Neural crest cell (in vitro differentiated cells): ENCODE measurements at places on chromosomes 2 and 18. TPM values are rescaled to one million over a fixed set of nuclear protein-coding genes. Genes with fewer than 3 reads are reported as not detected.

The ABCG5 gene
- not detected in 2 replicates for total RNA-seq

The CNRIP1 gene
- total RNA-seq, result 36.6 and 37.3 TPM in 2 replicates

GRCh38 chr18:74804677-74805076 is 207.0 kb downstream of the ZNF407 start:
- H3K27me3 ChIP-seq, result no peaks in the 10 kb centered on the region
- H3K4me1 ChIP-seq, result no peaks in the 10 kb centered on the region
- no peak for DNase-seq
- no peak overlapping the region for H3K27ac ChIP-seq

DNA sequence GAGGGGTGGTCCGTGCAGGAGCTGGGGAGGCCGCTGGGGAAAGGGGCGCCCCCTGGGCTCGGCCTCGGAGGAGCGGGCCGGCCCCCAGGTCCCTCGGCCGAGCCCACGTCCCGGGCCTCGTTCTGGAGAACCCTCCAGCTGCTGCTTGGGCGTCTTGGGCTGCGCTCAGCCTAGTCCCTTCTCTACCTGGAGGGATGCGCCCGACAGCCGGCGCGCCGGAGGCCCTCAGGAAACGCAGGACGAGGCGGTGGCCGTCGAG is 293 bp upstream of the D2HGDH start:
- H3K4me1 ChIP-seq, result peaks cover 13% of the 10 kb centered on the region
- no peak overlapping the region for H3K27ac ChIP-seq
- no peaks in the 10 kb centered on the region for H3K27me3 ChIP-seq
- H3K4me3 ChIP-seq, result no peak overlapping the region
- no peak for DNase-seq

DNA sequence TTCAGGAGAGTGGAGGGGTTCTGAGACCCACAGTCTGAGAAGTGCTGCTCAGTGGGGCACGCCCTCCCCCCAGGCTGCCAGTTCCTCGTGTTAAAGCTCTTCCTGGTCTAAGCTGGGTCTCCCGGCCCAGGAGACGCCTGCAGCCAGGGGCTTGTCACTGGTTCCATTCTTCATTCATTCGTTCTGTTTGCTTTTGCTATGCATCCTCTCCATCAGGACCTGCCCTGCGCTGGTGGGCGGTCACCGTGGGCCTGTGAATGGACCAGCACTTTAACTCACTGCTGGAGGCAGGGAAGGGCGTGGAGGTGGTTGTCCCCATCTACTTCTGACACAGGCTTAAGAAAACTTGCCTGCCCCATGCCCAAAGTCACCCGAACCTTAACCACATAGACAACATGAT is 272.8 kb upstream of the HDAC4 start:
- no peaks in the 10 kb centered on the region for H3K36me3 ChIP-seq
- no peak overlapping the region for H3K27ac ChIP-seq
- DNase-seq, result no peak
- H3K27me3 ChIP-seq, result no peaks in the 10 kb centered on the region
- peaks cover 5% of the 10 kb centered on the region for H3K4me1 ChIP-seq

GRCh38 chr2:149720615-149721014 is 133.0 kb upstream of the MMADHC start:
- no peak for DNase-seq
- H3K27ac ChIP-seq, result no peak overlapping the region
- no peaks in the 10 kb centered on the region for H3K27me3 ChIP-seq
- H3K4me3 ChIP-seq, result no peak overlapping the region
- no peaks in the 10 kb centered on the region for H3K36me3 ChIP-seq
- H3K4me1 ChIP-seq, result peaks cover 11% of the 10 kb centered on the region

DNA sequence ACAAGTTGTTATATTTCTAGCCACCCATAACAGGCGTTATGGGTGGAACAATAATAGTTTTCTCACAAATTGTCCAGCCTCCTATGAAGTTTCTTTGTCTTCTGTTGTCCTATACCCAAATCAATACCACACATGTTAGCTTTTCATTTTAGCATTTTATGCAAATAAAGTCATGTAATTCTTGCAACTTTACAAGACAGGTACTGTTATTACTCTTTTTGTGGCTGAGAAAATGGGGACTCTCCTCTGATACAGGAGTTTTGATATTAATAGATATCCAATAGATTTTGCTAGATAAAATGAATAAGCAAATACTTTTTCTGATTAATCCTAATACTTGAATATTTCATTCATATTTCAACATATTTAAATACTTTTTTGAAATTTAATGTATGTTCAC is 151.0 kb downstream of the PMAIP1 start:
- no peak overlapping the region for H3K27ac ChIP-seq
- H3K4me1 ChIP-seq, result no peaks in the 10 kb centered on the region
- no peaks in the 10 kb centered on the region for H3K27me3 ChIP-seq
- DNase-seq, result no peak

GRCh38 chr2:240360645-240361475 is 74.6 kb upstream of the GPC1 start:
- H3K27me3 ChIP-seq, result no peaks in the 10 kb centered on the region
- H3K4me1 ChIP-seq, result peaks cover 3% of the 10 kb centered on the region
- no peak for DNase-seq
- no peak overlapping the region for H3K27ac ChIP-seq
- H3K36me3 ChIP-seq, result peaks cover 2% of the 10 kb centered on the region

The NR4A2 gene
- 7.8 and 7.9 TPM in 2 replicates for total RNA-seq

The SLC16A14 gene
- total RNA-seq, result 13.0 and 14.2 TPM in 2 replicates

DNA sequence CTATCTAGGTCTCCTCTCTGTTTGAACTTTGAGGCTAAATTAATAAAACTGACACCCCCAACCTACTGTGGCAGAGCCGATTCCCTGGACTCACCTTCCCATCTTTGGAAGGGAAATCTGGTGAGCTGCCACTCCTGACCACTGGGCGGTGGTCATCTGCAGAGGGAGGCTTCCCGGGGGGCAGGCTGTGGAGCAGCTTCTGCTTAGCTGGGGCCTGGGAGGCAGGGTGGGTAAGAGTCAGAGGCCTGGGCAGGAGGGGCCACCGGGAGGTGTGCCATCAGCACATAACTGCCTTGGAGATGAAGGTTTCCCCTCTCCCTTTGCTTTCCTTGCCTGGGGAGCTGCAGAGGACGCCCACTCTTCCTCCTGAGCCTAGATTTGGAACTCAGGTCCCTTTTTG is 2.3 kb upstream of the NPPC start:
- DNase-seq, result no peak
- H3K4me1 ChIP-seq, result peaks cover 39% of the 10 kb centered on the region
- peak overlapping the region; percentile 81 for H3K4me3 ChIP-seq
- peaks cover 52% of the 10 kb centered on the region for H3K27me3 ChIP-seq
- H3K36me3 ChIP-seq, result peaks cover 4% of the 10 kb centered on the region
- no peak overlapping the region for H3K27ac ChIP-seq

The VWA3B gene
- total RNA-seq, result not detected in 2 replicates

- H3K27me3 ChIP-seq, result peaks cover 9% of the 10 kb centered on the region
- no peak overlapping the region for H3K27ac ChIP-seq
Measured at GRCh38 chr2:128399690-128400291, 81.1 kb upstream of the HS6ST1 start.

The EFR3B gene
- total RNA-seq, result 40.7 and 41.2 TPM in 2 replicates

DNA sequence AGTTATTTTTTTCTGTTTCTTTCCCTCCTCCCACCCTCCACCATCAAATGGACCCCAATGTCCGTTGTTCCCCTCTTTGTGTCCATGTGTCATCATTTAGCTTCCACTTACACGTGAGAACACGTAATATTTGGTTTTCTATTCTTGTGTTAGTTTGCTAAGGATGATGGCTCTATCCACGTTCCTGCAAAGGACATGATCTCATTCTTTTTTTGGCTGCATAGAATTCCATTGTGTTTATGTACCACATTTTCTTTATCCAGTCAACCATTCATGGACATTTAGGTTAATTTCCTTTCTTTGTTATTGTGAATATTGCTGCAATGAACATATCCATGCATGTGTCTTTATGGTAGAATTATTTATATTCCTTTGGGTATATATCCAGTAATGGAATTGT is 91.3 kb upstream of the TNP1 start:
- DNase-seq, result no peak
- peaks cover 17% of the 10 kb centered on the region for H3K4me1 ChIP-seq
- H3K4me3 ChIP-seq, result no peak overlapping the region
- no peak overlapping the region for H3K27ac ChIP-seq
- H3K27me3 ChIP-seq, result no peaks in the 10 kb centered on the region
- peaks cover 5% of the 10 kb centered on the region for H3K36me3 ChIP-seq

The MARCO gene
- 0.54 TPM in 1 of 2 replicates, not detected in the other for total RNA-seq

GRCh38 chr18:28831476-28831875 is 654.5 kb upstream of the CDH2 start:
- peaks cover 3% of the 10 kb centered on the region for H3K4me1 ChIP-seq
- DNase-seq, result no peak
- H3K4me3 ChIP-seq, result no peak overlapping the region
- H3K27ac ChIP-seq, result no peak overlapping the region
- H3K36me3 ChIP-seq, result no peaks in the 10 kb centered on the region

DNA sequence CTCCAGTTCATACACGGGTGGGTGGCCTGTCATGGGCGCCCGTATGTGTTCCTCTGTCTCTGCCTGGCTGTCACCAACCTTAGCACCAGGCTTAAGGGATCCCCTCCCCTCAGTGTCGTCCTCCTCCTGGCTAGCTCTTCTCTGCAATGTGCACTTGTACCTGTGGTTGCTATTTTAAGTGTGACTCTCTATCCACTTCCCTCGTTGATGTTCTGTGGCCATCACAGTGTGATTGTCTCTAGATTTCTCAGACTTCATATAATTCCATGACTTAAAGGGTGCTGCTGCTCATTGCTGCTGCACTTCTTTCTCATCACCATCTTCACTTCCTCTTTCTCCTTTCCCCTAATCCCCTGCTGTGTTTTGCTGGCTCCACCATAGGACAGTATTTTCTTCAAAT is 143.4 kb downstream of the EML6 start:
- H3K27ac ChIP-seq, result no peak overlapping the region
- H3K27me3 ChIP-seq, result no peaks in the 10 kb centered on the region
- peaks cover 5% of the 10 kb centered on the region for H3K4me1 ChIP-seq
- H3K36me3 ChIP-seq, result no peaks in the 10 kb centered on the region

GRCh38 chr2:236195726-236196125 is 27.5 kb upstream of the GBX2 start:
- peaks cover 7% of the 10 kb centered on the region for H3K36me3 ChIP-seq
- no peak for DNase-seq
- no peak overlapping the region for H3K27ac ChIP-seq
- no peaks in the 10 kb centered on the region for H3K27me3 ChIP-seq
- peaks cover 10% of the 10 kb centered on the region for H3K4me1 ChIP-seq

DNA sequence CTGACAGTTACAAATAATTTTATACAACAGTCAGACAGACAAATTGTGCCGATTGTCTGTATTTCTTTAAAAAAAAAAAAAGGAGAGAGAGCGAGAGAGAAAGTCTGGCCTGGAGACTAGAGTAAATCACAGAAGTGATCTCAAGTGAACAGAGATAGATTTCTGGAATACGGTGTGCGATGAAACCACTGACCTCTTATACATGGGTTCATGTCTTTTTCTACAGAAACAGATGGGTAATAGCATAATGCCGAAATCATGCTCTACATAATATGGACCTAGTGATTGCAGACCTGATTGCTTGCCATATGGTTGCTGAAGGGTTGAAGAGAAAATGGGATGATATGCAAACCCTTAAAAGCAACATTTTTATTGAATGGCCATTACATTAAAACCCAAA is 403.3 kb upstream of the FANCL start:
- H3K4me3 ChIP-seq, result no peak overlapping the region
- H3K36me3 ChIP-seq, result no peaks in the 10 kb centered on the region
- no peaks in the 10 kb centered on the region for H3K4me1 ChIP-seq
- H3K27me3 ChIP-seq, result no peaks in the 10 kb centered on the region
- DNase-seq, result no peak
- no peak overlapping the region for H3K27ac ChIP-seq

DNA sequence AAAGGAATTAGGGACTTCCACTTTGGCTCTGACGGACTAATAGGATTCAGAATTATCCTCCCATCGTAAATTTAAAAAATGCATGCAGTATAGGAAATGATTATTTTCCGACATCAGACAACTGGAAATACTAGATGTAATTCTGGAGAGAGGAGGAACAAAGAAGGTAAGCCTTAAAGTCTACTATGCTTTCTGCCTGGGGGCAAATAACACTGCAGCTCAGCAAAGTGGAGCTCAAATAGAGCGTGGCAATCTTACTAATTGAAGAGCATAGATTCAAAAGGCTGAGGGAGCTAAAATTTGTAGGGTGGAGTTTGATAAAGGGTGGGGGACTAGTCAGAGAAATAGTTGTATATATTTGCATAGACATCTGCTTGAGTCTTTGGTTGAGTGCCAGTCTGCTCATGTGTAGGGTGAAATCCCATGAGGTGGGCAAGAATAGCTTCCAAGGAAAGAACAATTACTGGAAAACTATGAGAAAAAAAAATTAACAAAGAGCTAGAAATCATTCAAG is 23.8 kb downstream of the COPS8 start:
- peaks cover 11% of the 10 kb centered on the region for H3K36me3 ChIP-seq
- no peak for DNase-seq
- H3K4me1 ChIP-seq, result no peaks in the 10 kb centered on the region
- H3K27me3 ChIP-seq, result no peaks in the 10 kb centered on the region
- H3K27ac ChIP-seq, result no peak overlapping the region

The IL1F10 gene
- total RNA-seq, result not detected in 2 replicates

DNA sequence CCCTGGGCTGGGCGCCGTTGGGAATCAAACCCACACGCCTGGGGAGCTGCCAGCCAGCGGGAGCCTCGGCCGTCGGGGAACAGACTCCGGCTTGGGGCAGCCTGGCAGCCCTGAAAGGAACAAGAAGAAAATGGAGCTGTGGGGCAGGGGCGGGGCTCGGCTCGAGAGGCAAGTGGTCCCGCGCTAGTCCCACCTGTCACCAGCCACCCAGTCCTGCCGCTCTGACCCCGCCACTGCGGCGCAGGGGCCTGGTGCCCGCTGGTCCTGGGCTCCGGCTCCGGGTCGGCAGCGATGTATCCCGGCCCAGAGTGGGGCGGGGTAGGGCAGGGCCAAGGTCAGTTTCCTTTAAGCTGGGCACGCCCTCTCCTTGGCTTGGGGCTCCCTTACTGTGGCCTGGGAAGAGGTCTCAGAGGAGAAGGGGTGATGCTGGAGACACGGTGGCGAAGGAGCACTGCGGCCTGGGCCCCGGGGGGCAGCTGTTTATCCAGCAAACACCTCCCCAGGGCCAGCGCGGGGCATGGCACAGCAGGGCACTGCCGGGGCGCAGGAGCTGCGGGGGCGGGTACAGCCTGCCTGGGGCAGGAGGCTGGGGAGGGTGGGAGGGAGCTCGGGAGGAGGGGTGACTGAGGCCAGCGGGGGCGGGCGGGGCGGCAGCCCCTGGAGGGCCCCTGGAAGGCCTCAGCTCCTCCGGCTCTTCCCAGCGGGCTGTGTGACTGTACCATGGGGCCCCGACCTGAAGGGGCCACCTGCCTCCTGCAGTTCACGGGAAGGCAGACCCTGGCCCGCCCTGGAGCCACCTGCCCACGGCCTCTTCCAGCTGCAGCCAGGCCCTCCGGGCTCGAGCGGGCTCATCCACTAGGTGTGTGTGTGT is 15.6 kb downstream of the ODC1 start:
- no peak for DNase-seq
- peaks cover 8% of the 10 kb centered on the region for H3K27me3 ChIP-seq
- no peak overlapping the region for H3K27ac ChIP-seq

The CFAP221 gene
- total RNA-seq, result 2.0 and 3.0 TPM in 2 replicates

- H3K4me1 ChIP-seq, result peaks cover 3% of the 10 kb centered on the region
- H3K36me3 ChIP-seq, result no peaks in the 10 kb centered on the region
Measured at GRCh38 chr2:38702413-38702812, 36.5 kb downstream of the GALM start.

The TUBB8B gene
- not detected in 2 replicates for total RNA-seq

- H3K27ac ChIP-seq, result no peak overlapping the region
- no peak overlapping the region for H3K4me3 ChIP-seq
- DNase-seq, result no peak
- H3K27me3 ChIP-seq, result no peaks in the 10 kb centered on the region
Measured at GRCh38 chr18:51300912-51301311, 103.4 kb upstream of the MEX3C start.
